ENCODE measurements at places on chromosomes 6 and 20. TPM values are rescaled to one million over a fixed set of nuclear protein-coding genes. Genes with fewer than 3 reads are reported as not detected.

The PRRT1 gene
- 0.66 TPM for total RNA-seq

The GATA5 gene
- 0.45 TPM for total RNA-seq

The TSHZ2 gene
- total RNA-seq = not detected

The MCHR2 gene
- total RNA-seq = not detected

The ARFGEF3 gene
- total RNA-seq = 0.63 TPM

The PRDM13 gene
- 1.0 TPM for total RNA-seq

The NKAIN2 gene
- not detected for total RNA-seq

The TFAP2A gene
- 10.1 TPM for total RNA-seq

The ADGRF4 gene
- 16.5 TPM for total RNA-seq

The POU5F1 gene
- total RNA-seq = 11.8 TPM

The TCF15 gene
- not detected for total RNA-seq

The HLA-DQA2 gene
- total RNA-seq = not detected

The ABT1 gene
- total RNA-seq = 12.7 TPM

The GPLD1 gene
- 0.45 TPM for total RNA-seq

The SEL1L2 gene
- not detected for total RNA-seq

The CST2 gene
- 1.6 TPM for total RNA-seq

The GTSF1L gene
- total RNA-seq = not detected

The CTCFL gene
- 0.04 TPM for total RNA-seq

The KCNS1 gene
- total RNA-seq = not detected

The CLPSL2 gene
- 0.80 TPM for total RNA-seq

The NKX2-2 gene
- total RNA-seq = not detected

The QRSL1 gene
- 8.1 TPM for total RNA-seq

The STMN3 gene
- total RNA-seq = 8.0 TPM

The FUCA2 gene
- 53.2 TPM for total RNA-seq

The KIF25 gene
- 0.23 TPM for total RNA-seq

The COL21A1 gene
- 0.56 TPM for total RNA-seq

The TNFRSF21 gene
- total RNA-seq = 11.7 TPM

The SMIM8 gene
- 2.3 TPM for total RNA-seq

The TBX18 gene
- 22.8 TPM for total RNA-seq

The SYCP2L gene
- total RNA-seq = 2.4 TPM

The GRIK2 gene
- 0.56 TPM for total RNA-seq

The SUMO4 gene
- not detected for total RNA-seq

The ULBP1 gene
- 0.76 TPM for total RNA-seq

The TNFRSF6B gene
- 0.78 TPM for total RNA-seq

The OR12D3 gene
- total RNA-seq = not detected

The RFX6 gene
- total RNA-seq = not detected

The GSTA3 gene
- total RNA-seq = not detected

The ULBP3 gene
- total RNA-seq = 5.3 TPM

The ABHD16A gene
- total RNA-seq = 13.2 TPM

The AURKA gene
- 106 TPM for total RNA-seq

The CGAS gene
- total RNA-seq = 4.5 TPM

The RAD21L1 gene
- not detected for total RNA-seq

The HLA-B gene
- 25.5 TPM for total RNA-seq

The PRND gene
- not detected for total RNA-seq

The FOXS1 gene
- total RNA-seq = 0.25 TPM

The MEI4 gene
- total RNA-seq = not detected

The SPATS1 gene
- total RNA-seq = not detected

The NELFCD gene
- total RNA-seq = 39.5 TPM

The WFDC10B gene
- not detected for total RNA-seq

The MACROD2 gene
- 0.51 TPM for total RNA-seq
